ENCODE measurements at places on chromosomes 6 and 20.
A peak's percentile ranks its signal among the peaks of the same experiment; 100 is the strongest.

DNA sequence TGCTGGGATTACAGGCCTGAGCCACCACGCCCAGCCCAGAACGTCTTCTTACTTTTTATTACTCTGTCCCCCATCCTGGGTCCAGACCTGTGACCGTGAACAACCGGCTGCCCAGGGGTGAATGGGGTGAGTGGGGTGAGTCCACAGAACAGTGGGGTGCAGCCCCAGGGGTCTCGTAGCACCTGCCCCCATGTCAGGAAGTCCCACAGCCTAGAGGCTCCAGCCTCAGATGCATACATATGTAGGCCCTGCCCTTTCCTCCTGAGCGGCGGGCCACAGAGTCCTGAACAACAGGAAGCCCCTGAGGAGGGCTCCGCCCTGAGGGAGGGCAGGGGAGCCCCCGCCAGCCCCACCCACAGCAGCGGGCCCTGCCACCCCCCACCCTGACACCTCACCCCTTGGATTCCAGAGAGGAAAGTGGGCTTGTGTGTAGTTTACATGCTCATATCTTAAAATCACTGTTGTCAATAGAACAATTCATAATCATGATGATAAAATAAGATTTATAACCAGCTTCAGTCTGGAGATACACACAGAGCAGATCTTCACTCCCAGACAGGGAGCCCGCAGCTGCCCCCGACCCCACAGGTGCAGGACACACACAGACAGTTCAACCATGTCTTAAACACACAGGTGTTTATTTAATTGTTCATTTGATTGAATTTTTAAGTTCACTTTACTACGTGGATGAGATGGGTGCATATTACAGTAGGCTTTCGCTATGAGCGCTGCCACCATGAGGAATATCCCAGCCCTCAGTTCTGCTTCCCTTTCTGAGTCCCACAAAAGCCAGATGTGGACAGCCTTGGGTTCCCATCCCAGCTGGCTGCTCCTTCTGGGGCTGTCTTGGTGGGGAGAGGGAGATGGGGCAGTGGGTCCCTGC lies 12.4 kb upstream of the GMEB2 start:
- no peak for DNase-seq

DNA sequence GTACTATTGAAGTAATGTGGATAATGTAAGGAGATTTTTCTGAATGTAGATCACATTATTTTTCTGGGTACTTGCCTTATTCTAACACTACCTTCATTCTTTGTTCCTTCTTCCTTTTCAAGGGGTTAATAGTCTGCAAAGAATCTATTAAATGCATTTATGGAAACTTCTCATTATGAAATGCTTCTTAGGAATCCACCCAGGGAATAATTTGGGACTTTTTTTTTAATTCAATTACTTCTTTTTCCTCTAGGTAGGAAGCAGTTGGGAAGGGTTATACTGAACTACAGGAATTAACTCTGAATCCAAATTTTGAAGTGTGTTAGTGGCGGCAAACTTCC lies 173.1 kb downstream of the FOXA2 start:
- no peak for DNase-seq

DNA sequence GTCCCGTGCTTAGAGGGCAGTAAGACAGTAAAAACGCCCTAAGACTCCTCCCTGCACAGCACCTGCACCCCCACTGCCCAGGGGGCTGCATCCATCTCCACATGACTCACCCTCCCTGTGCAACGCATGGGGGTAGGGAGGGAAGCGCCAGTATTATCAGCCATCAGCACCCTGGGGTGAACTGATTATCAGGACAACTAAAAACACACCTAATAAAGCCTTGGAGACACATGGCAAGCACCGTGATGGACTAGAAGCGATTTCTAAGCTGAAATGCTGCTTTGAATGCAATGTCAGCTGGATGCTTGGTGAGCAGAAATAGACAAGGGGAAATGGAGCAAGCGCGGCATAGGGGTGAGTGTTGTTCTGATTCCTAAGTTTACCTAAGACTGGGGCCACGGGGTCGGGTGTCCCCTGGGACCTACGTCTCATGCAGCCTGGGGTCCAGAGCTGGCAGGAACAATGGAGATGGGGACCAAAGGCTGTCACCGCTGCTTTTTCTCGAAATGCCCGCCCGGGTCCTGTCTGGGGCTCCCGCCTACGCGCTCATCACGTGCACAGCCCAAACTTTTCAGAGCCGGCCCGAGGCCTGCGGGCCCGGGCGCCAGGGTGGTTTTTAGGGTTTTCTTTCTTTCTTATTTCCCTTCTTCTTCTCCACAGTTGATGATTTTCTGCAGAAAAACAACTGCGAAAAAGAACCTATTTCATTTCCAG lies 702 bp upstream of the TNFAIP3 start:
- peak; percentile 18 for DNase-seq

DNA sequence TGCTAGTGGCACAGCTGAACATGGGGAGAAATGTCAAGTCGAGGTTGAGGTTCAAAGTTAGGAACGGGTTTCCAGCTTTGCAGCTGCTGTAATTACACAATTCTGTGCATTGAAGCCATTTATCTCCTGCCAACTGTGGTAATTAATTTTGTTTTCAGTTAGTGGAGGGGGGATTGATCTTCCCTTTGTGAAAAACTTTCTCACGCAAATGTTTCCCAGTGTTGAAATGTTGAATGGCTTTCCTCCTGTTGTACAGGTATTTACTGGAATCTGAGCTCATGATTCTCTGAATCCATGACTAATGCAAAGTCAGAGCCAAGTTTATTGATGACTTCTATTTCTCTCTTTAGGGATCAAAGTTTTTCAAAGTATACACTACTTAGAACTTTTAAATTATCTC lies 198.4 kb upstream of the SLC35B3 start:
- no peak for DNase-seq

GRCh38 chr6:16594849-16595248 lies 166.4 kb downstream of the ATXN1 start:
- no peak for DNase-seq

- DNase-seq: peak; percentile 14
These were observed 17.8 kb upstream of the FNDC1 start for GRCh38 chr6:159151266-159151855.

GRCh38 chr6:148524976-148525375 lies 182.3 kb downstream of the SASH1 start:
- peak; percentile 7 for DNase-seq

GRCh38 chr6:52361414-52361944 lies 472 bp upstream of the PAQR8 start:
- no peak for DNase-seq

DNA sequence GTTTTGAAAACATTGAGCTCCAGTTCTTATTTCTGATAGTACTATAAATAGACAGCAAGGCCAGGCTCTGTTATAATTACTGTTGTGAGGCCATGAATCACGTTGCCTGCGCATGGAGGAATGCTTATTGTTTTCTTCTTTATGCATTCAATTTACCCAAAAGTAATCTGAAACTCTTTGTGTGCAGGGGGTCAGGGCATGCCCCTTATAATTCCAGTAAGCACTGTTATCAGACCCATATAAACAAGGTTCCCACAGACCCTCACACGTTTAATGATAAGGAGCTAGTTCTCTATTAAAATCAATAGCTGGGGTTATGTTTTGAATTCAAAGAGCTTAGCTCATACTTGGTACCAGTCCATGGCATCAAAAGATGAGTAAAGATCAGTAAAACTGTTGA lies 174.8 kb upstream of the ARG1 start:
- DNase-seq: no peak

GRCh38 chr6:159976686-159977254 lies 7.9 kb downstream of the IGF2R start:
- DNase-seq: no peak

DNA sequence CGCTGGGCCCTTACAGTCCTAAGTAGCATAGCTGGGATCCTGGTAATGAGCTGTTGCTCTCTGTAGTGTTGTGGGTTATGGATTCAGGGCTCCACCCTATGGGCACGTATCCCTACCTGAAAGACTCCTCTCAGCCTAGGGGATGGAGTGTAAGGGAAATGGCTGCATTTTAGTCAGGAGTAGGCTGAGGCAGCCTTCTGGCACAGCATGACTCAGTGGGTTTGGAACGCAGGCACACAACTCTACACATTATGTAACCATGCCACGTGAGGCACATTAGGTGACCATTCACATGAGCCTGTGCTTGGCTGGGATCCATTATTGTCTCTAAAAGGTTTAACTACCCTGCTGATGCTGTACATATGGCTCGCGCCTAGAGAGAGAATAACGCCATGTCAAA lies 27.8 kb downstream of the HDDC2 start:
- DNase-seq: no peak

GRCh38 chr6:129748212-129748900 lies 38.4 kb upstream of the ARHGAP18 start:
- DNase-seq: peak; percentile 70

GRCh38 chr6:45691426-45691825 lies 313.7 kb upstream of the SUPT3H start:
- no peak for DNase-seq

- DNase-seq: no peak
These were observed 45.9 kb upstream of the SLC2A12 start for GRCh38 chr6:134098276-134098675.

DNA sequence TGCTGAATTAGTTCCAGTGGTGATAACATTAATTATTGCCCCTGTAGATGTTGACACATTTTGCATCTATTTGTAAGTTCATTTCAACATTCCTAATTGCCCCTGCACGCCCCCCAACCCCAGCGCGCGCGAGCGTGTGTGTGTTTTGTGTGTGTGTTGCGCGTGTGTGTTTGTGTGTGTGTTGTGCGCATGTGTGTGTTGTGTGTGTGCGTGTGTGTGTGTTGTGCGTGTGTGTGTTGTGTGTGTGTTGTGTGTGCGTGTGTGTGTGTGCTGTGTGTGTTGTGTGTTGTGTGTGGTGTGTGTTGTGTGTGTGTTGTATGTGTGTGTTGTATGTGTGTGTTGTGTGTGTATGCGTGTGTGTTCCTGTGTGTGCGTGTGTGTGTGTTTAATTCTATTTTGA lies 245.7 kb upstream of the GMDS start:
- DNase-seq: no peak

- DNase-seq: no peak
These were observed 23.5 kb downstream of the ZFP64 start for GRCh38 chr20:52168116-52168515.

DNA sequence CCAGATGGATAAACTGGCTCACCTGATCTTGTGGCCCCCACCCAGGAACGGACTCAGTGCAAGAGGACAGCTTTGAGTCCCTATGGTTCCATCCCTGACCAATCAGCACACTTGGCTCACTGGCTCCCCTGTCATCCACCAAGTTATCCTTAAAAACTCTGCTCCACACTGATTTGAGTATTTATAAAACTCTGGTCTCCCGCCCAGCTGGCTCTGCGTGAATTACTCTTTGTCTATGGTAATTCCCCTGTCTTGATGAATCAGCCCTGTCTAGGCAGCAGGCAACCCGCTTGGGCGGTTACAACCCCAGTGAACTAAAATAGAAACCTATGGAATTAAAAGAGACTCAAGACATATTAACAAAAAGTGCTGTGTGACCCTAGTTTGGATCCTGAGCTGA lies 38.1 kb upstream of the CD83 start:
- DNase-seq: no peak

- no peak for DNase-seq
These were observed 45.4 kb upstream of the QKI start for GRCh38 chr6:163369141-163369540.

DNA sequence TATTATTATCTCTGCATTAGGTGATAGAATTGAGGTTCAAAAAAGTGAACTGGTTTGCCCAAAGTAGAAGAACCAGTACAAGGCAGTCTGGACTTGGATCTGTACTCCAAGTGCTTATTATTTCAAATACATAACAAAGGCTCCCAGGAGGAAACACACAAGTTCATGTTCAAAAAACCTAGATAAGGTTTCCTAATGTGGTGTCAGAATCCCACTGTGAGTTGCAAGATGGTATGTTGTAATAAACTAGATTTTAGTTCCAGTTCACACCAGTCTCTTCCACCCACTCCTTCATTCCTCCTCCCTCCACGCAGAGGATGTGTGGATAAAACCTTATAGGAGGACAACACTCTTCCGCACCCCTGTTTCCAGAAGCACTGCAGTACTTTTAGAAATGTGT lies 42.8 kb downstream of the KIAA0319 start:
- no peak for DNase-seq

GRCh38 chr6:25942561-25943147 lies 12.2 kb upstream of the SLC17A2 start:
- peak; percentile 11 for DNase-seq

DNA sequence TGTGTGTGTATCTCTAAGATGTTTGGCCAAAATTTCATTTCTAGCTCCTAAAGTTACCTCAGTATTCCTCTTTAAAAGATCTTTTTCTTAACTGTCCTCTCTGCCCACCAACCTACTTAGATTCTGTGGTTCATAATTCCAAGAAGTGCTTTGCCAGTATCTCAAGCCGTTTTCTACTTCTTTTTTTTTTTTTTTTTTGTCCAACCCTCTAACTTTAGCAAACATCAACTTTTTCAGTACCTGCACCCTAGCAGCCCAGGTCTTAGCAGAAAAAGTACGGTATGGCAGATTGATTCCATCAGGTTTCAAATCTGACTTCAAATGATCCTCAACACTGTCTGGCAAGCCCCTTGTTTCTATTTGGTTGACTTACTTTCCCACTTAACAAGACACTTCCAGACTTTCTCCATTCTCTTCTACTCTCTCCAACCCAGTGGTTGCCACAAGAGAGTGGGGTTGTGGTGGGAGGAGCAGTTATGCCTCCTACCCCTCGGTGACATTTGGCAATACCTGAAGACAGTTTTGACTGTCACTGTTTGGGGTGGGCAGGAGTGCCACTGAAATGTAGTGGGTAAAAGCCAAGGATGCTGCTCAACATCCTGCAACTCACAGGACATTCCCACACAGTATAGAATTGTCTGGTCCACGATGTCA lies 10.8 kb upstream of the MAN1A1 start:
- DNase-seq: no peak

- DNase-seq: no peak
These were observed 77.6 kb upstream of the BACH2 start for GRCh38 chr6:90374201-90374600.

GRCh38 chr6:20631549-20631924 lies 97.3 kb downstream of the CDKAL1 start:
- no peak for DNase-seq

DNA sequence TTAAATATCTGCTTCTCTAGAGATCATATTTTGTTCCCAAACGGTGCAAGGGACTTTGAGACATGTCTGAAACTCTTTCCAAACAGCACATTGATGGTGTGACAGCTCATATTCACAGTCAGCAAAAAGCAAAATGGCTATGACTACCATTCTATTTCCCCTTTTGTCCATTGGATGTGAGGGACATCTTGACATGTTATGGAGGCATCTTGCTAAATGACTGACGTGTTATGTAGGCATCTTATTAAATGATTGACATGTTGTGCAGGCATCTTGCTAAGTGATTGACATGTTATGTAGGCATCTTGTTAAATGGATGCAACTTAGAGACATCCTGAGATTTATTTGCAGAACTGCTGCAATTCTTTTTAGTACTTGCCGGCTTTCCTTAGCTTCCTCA lies 255.8 kb downstream of the DLL1 start:
- no peak for DNase-seq

DNA sequence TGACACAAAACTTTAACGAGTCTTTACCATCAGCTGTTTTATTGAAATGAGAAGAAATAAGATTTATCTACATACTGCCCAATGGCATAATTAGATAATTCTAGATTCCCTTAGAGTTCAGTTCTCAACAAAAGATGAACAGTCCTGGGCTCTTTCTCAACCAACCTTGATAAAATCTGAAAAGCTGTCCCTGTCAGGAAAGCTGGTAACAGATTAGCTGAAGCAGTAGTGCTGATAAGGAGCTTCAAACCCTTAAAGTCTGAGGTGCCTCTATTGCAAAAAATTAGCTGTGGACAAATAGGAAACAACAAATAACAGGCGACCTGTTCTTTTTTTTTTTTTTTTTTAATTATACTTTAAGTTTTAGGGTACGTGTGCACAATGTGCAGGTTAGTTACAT lies 35.9 kb upstream of the FAM135A start:
- DNase-seq: no peak

GRCh38 chr20:14790190-14790589 lies 452.8 kb upstream of the FLRT3 start:
- DNase-seq: no peak

Data from kidney glomerular epithelial cell (primary cell).